ENCODE measurements at places on chromosomes 16 and 17. TPM values are rescaled to one million over a fixed set of nuclear protein-coding genes. Genes with fewer than 3 reads are reported as not detected.
A peak's percentile ranks its signal among the peaks of the same experiment; 100 is the strongest.

DNA sequence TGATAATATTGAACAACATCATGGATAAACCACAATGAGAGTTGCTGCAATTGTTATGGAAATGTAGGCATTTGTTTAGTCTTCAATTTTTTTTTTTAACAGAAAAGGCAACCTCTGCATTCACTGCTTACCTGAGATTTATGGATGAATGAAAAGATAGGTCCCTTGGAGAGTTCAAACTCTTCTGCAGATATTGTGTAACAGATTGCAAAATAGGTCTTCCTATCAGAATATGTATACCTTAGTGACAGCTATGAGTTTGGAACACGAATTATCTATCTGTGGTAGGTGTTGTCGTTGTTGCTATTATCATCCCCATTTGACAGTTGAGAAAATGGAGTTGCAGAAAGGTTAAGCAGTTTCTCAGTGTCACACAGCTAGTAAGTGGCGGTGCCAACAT, 1.2 kb upstream of the KCNJ16 start:
- no peaks in the 10 kb centered on the region for H3K27me3 ChIP-seq
- H3K27ac ChIP-seq: no peak overlapping the region
- no peaks in the 10 kb centered on the region for H3K4me1 ChIP-seq
- DNase-seq: no peak

DNA sequence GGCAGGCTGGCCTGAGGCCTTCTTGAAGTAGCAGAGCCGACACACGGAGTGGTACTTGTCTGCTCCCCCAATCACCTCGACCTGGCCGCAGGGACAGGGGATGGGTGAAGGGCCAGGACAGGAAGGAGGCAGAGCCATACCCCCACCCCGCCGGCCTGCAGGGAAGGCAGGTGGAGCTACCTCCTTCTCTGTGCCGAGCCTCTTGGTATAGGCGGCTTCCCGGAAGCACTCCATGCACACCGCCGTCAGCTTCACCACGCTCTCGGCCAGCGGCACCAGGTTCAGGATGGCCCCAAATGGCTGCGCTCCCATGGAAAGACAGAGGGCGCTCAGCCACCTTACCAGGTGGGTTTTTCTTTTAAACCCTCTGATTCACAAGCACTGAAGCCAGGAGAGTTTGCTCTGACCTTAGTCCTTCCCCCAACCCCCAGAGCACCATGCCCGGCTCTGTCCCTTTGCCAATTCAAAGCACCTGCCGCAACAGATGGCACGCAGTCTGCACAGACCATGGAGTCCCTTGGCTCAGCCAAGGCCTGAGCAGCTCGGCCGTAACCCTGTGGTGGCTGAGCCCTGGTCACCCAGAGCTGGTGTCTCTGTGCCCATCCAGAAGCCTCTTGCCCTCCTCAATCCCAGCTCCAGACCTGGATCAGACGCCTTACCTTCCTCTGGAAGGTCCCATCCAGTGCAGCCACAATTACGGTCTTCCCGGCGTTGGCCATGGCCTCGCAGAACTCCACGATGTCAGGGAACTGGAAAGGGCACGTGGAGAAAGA, 6.7 kb downstream of the SYNGR2 start:
- peak overlapping the region; percentile 91 for H3K27ac ChIP-seq
- no peak for DNase-seq
- peaks cover 5% of the 10 kb centered on the region for H3K4me1 ChIP-seq
- H3K36me3 ChIP-seq: no peaks in the 10 kb centered on the region
- no peaks in the 10 kb centered on the region for H3K27me3 ChIP-seq

CCL2 gene
- total RNA-seq: 26.5 TPM

GRCh38 chr16:76081967-76082366, 195.2 kb upstream of the CNTNAP4 start:
- DNase-seq: no peak
- no peaks in the 10 kb centered on the region for H3K27me3 ChIP-seq
- no peak overlapping the region for H3K4me3 ChIP-seq
- H3K36me3 ChIP-seq: no peaks in the 10 kb centered on the region
- no peak overlapping the region for H3K27ac ChIP-seq
- H3K4me1 ChIP-seq: no peaks in the 10 kb centered on the region

TGFB1I1 gene
- 31.8 TPM for total RNA-seq

- DNase-seq: no peak
- no peaks in the 10 kb centered on the region for H3K27me3 ChIP-seq
- no peak overlapping the region for H3K4me3 ChIP-seq
- no peak overlapping the region for H3K27ac ChIP-seq
- no peaks in the 10 kb centered on the region for H3K36me3 ChIP-seq
- no peaks in the 10 kb centered on the region for H3K4me1 ChIP-seq
These were observed 32.3 kb downstream of the CPPED1 start for GRCh38 chr16:12771341-12771798.

DNA sequence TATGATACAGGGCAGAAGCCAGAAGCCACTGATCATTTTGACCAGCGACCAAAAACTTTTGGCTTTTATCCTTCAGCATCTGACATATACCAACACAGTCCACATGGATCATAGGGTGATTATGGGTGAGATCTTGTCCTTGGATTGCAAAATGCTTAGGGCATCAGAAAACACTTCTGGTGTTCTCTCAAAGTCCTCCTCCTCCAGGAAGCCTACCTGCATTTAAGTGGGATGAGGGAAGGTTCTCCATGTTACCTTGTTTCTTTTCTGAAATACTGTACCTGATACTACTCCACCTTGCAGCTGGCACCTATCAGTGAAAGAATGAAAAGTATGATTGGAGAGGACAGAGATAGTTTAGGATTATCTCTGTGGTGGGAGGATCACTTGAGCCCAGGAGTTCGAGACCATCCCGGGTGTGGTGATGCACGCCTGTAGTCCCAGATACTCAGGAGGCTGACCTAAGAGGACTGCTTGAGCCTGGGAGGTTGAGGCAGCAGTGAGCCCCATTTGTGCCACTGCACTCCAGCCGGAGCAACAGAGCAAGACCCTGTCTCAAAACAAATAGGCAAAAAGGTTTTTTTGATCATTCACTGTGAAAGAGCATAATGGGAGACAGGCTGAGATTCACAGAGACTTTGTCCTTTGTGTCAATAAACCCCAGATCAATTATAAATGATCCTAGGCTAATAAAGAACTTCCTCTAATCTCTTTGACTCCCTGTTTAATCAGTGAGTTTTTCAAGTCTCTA, 46.8 kb upstream of the B4GALNT2 start:
- H3K27ac ChIP-seq: no peak overlapping the region
- no peak overlapping the region for H3K4me3 ChIP-seq
- no peaks in the 10 kb centered on the region for H3K27me3 ChIP-seq
- no peaks in the 10 kb centered on the region for H3K4me1 ChIP-seq
- no peak for DNase-seq

GRCh38 chr16:88685156-88686061, 898 bp downstream of the SNAI3 start:
- H3K27me3 ChIP-seq: peaks cover 25% of the 10 kb centered on the region
- no peak overlapping the region for H3K27ac ChIP-seq
- peaks cover 8% of the 10 kb centered on the region for H3K4me1 ChIP-seq
- H3K4me3 ChIP-seq: peak overlapping the region; percentile 83
- no peaks in the 10 kb centered on the region for H3K36me3 ChIP-seq
- no peak for DNase-seq

TRAPPC1 gene
- 37.7 TPM for total RNA-seq

IL17C gene
- not detected for total RNA-seq

GRCh38 chr16:50153596-50154419, 702 bp downstream of the TENT4B start:
- H3K4me1 ChIP-seq: no peaks in the 10 kb centered on the region
- H3K36me3 ChIP-seq: no peaks in the 10 kb centered on the region
- DNase-seq: no peak
- peak overlapping the region; percentile 86 for H3K4me3 ChIP-seq
- no peaks in the 10 kb centered on the region for H3K27me3 ChIP-seq
- peak overlapping the region; percentile 55 for H3K27ac ChIP-seq

DNA sequence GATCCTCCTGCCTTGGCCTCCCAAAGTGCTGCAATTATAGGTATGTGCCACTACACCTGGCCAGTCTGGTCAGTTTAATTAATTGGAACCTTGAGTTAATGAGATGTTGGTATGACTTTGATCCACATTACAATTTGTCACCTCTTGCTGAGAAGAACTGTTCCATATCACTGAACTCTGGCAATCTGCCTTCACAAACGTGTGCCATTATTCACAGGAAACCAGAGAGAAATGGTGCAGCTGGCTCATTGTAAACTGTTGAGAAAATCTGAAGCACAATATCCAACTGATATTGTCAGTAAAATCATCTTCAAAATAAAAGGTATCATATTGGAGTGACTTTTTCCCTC, 39.3 kb upstream of the YPEL2 start:
- no peak overlapping the region for H3K27ac ChIP-seq
- no peaks in the 10 kb centered on the region for H3K36me3 ChIP-seq
- H3K27me3 ChIP-seq: no peaks in the 10 kb centered on the region
- DNase-seq: no peak
- H3K4me3 ChIP-seq: no peak overlapping the region
- no peaks in the 10 kb centered on the region for H3K4me1 ChIP-seq

GRCh38 chr17:82803606-82804005, 36.2 kb downstream of the ZNF750 start:
- H3K36me3 ChIP-seq: no peaks in the 10 kb centered on the region
- no peak for DNase-seq
- no peak overlapping the region for H3K27ac ChIP-seq
- H3K4me1 ChIP-seq: no peaks in the 10 kb centered on the region
- no peak overlapping the region for H3K4me3 ChIP-seq

NLRC3 gene
- total RNA-seq: 1.3 TPM

DNA sequence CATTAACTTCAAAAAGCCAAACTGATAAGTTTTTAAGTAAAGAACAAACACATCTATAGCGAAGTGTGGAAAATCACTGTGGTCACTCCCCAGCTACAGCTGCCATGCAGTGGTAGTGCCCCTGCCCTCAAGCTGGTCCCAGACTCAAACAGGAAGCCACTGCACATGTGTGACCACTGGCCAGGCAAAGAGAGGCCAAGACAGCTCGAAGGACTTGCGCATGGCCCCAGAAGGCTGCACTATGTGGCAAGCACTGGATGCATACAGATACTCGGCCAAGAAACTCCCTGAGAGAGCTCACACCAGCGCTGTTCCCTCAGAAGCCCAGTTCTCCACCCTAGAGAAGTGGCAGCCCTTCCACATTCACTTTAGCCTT, 82.4 kb downstream of the ANKRD11 start:
- no peak overlapping the region for H3K4me3 ChIP-seq
- no peak for DNase-seq

AURKB gene
- 3.8 TPM for total RNA-seq

METTL22 gene
- total RNA-seq: 26.9 TPM

GRCh38 chr17:3723188-3723555, 531 bp upstream of the HASPIN start:
- no peaks in the 10 kb centered on the region for H3K27me3 ChIP-seq
- H3K36me3 ChIP-seq: no peaks in the 10 kb centered on the region
- no peaks in the 10 kb centered on the region for H3K4me1 ChIP-seq
- H3K27ac ChIP-seq: peak overlapping the region; percentile 88
- H3K4me3 ChIP-seq: peak overlapping the region; percentile 77

- no peaks in the 10 kb centered on the region for H3K27me3 ChIP-seq
- H3K4me3 ChIP-seq: no peak overlapping the region
- H3K4me1 ChIP-seq: no peaks in the 10 kb centered on the region
- DNase-seq: no peak
- no peak overlapping the region for H3K27ac ChIP-seq
- no peaks in the 10 kb centered on the region for H3K36me3 ChIP-seq
These were observed 81.8 kb downstream of the TRIM37 start for GRCh38 chr17:59024916-59025315.

PIRT gene
- not detected for total RNA-seq

MAP3K14 gene
- 12.3 TPM for total RNA-seq

GRCh38 chr17:75160211-75160610, 5.9 kb upstream of the JPT1 start:
- DNase-seq: no peak
- no peak overlapping the region for H3K27ac ChIP-seq
- no peaks in the 10 kb centered on the region for H3K4me1 ChIP-seq
- no peaks in the 10 kb centered on the region for H3K36me3 ChIP-seq
- H3K4me3 ChIP-seq: no peak overlapping the region

All from breast epithelium (tissue), 4 donors.